ENCODE measurements at places on chromosomes 11 and 22.

GRCh38 chr11:72655896-72656464 lies 18.2 kb downstream of the PDE2A start:
- DNase-seq: no peak

DNA sequence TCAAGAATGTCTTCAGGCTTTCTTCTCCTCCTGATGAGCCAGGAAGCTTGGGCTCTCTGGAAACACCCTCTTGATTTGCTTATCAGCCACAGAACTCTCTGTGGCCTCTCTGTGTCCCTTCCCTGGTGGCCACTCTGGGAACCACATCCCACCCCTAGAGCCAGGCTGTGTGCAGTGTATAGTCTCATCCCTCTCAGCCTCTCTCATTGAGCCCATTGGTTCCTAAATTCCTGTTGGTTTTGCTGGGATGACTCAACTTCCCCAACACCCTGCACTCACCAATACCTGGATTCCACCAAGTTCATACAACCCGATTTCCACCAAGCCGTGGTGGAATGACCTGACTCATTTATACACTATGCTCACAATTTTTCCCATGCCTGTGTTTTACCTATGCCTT lies 5.2 kb downstream of the IRAG1 start:
- no peak for DNase-seq

DNA sequence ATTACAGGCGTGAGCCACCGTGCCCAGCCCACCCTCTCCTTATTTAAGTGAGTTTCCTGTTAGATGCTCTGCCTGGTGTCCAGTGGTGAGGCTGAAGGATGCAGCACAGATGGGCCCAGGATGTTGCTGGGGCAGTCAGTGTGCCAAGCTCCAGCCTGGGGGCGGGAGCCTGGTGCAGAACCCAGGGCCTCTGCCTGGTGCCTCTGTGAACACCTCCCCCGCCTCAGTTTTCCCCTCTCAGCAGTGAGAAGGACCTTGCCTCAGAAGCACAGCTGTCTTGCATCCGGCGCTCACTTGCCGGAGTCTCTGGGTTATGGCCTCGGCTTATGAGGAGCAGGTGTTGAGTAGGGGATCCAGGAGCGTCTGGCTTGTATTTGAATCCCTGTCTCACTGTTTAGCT lies 116.2 kb downstream of the KIAA1671 start:
- DNase-seq: no peak

DNA sequence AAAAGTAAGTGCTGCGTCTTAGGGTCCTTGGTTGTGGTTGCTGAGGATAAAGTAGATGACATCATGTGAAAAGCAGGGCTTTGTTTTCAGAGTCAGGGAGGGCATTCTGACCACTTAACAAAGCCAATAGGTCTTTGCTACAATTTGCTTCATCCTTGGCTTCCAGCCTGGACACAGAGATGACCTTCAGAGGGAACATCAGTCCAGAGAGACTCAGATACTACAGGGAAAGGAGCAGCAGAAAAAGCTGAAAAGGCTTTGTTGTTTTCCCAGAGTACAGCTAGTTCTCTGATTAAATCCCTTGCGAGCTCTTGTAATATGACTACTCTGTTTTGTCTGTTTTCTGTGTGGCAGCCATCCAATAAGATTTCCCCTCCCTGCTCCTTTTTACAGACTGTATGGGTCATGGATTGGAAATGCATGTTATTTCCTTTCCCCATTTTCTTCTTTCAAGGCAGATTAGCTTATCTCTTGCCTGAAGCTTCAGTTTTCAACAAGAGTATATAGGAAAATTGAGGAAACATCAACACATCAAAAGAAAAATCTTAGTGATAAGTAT lies 31.9 kb downstream of the ATG13 start:
- DNase-seq: peak; percentile 97

DNA sequence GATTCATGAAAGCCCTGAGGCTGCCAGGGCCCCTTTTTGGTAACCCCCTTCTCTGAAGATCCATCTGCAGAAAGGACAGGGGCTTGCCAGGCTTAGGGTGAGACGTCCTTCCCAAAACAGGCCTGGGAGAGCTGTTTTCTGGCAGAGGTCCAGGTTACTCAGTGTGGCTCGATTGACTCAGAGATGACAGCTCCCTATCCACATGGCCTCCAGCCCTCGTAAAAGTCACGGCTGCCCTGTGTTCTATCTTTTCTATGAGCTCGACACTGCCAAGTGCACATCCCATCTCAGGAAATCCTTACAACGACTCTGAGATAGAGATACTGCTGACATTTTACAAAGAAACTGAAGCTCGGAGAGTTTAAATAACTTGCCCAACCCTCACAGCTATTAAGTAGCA lies 20.4 kb downstream of the ADAMTS8 start:
- peak; percentile 61 for DNase-seq

GRCh38 chr11:59207988-59208451 lies 4.7 kb downstream of the MPEG1 start:
- DNase-seq: peak; percentile 81

- no peak for DNase-seq
These were observed 5.5 kb downstream of the LRRC74B start for GRCh38 chr22:21051145-21051830.

DNA sequence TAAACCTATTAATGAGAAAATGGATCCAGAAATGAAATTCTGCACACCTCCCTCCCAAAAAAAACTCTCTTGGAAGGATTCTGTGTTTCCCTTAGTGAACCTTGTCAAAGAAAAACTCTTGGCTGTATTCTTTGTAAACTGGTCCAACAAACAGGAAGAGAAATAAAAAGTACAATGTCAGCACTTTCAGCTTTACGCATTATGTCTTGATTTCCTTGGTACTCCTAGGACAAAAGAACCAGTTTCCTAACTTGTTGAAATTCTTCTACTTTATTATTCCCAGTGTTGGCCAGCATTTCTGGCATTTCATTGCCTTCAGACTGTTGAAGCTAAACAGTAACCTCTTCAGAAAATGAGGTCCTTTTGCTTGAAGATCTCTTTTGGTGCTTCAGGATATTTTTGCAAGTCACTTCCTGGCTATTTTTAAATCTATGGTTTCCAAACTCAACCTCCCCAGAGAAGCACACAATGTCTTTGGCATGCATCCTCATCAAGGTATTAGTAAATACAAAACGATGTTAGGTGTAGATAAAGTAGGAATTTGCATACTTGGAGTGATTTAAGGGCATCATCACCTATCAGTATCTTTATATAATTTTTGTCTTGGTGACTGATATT lies 342.7 kb downstream of the AASDHPPT start:
- DNase-seq: no peak

DNA sequence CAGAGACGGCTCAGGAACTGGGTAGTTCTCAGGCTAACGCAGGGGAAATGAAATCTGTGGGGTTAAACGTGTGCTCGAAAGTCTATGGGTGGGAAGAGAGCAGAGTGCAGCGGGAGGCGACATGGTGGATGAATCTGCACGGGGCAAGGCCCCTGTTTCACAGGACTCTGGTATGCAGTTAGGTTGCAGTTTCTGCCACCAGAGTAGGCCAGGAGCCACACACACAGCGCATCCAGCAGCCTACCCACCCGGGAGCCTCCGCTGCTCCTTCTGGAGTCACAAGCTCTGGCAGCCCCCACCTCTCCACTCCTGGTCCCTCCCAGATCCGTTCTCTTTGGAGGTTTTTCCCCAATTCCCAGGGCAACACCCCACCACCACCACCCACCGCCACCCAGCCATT lies 27.0 kb downstream of the SPATA19 start:
- no peak for DNase-seq

DNA sequence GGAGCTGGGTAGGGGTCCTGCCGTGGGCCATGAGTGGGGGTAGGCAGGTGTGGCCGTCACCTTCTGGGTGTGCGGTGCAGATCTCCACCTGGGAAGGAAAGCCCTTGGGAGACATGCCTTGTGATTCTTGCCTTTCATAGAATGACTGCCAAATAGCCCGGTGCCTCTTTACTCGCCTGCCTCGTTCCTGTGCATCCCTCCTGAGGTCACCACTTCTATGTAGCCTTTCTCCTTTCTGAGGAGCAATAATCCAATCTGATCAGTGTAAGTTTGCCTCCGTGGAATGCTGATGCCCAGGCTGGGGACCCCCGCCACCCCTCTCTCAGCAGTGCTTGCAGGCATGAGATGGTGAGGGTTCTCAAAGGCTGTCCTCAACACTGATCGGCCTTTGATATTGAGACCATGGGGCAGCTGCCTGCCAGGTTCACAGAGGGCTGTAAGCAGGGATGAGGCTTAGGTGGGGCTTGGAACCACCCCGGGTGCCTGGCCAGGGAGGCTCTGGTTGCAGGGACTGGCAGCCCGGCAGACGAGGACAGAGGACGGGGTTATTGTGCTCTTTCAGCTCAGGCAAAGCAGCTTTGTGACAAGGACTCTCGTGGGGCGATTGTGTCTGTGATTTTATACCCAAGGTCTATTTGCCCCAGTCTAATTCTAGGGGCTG lies 86.1 kb upstream of the WNT7B start:
- DNase-seq: no peak

DNA sequence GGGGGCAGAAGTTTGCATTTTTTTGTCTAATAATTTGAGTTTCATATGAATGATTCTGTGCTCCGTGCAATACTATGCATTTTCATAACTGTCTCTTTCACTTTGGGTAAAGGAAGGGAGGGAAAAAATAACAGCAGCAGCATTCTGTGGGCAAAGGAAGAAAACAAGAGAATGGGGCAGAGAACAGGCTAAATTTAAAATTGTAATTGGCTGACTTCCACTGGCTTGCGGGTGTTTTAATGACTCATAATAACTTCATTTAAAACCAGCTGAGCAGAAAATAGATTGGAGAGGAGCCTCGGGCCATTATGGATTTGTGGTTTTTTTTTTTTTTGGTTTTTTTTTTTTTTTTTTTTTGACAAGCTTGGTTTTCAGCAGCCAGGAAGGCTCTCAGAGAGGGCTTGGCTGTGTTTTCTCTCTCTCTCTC lies 107.4 kb downstream of the ZBTB16 start:
- peak; percentile 96 for DNase-seq

- DNase-seq: no peak
These were observed 56.3 kb downstream of the KREMEN1 start for GRCh38 chr22:29128891-29129807.

DNA sequence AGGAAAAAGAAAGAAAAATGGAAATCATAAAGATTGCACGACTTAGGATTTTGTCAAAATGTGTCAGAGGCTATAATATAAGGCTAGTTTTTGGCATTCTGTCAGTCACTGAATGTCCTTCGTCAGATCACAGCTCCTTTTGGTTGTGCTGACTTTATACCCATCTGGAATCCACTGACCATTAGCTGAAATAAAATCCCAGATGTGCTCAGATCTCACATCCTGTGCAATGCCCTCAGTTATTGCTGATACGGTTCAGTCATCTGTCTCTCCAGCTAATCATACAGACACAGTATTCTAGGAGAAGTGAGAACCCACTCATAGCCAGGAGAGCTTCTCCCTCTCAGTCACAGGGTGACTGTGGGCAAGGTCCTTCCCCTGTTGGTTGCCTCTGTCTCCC lies 11.5 kb downstream of the CD44 start:
- DNase-seq: no peak

- DNase-seq: no peak
These were observed 37.6 kb upstream of the CRYBB3 start for GRCh38 chr22:25161916-25162530.

DNA sequence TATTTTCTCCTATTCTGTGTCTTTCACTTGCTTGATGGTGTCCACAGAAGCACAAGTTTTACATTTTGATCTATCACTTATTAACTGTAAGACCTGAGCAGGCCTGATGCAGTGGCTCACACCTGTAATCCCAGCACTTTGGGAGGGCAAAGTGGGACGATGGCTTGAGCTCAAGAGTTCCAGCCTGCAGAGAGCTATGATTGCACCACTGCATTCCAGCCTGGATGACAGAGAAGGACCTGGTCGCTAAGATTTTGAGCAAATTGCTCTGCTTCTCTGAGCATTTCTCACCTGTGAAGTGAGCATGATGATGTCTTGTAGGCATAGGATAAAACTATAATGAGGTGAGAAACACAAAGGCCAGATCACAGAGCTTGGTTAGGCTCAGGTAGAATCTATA lies 6.7 kb downstream of the CCDC87 start:
- DNase-seq: no peak

- DNase-seq: no peak
These were observed 314.3 kb downstream of the TTC28 start for GRCh38 chr22:28365371-28365770.

DNA sequence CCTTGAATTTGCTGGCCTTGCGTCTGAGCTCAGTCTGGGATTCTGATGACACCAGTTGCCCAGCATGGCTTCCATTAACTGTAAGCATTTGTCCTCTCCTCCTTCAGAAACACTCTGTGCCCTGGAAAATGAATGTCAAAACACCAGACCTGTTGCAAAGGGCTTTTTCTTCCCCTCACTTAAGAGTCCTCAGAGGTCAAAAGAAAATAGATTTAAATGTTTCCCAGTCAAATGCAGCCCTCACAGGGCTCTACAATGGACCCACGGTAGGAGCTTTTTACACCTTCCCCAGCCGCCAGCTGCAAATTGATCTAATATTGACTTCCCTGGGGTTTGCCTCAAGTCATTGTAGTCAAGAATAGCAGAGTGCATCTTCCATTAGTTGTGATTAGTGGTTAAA lies 332.2 kb downstream of the INSC start:
- no peak for DNase-seq

- no peak for DNase-seq
These were observed 29.5 kb downstream of the C2CD3 start for GRCh38 chr11:74141241-74141695.

- DNase-seq: no peak
These were observed 90.1 kb downstream of the STK33 start for GRCh38 chr11:8503910-8504364.

DNA sequence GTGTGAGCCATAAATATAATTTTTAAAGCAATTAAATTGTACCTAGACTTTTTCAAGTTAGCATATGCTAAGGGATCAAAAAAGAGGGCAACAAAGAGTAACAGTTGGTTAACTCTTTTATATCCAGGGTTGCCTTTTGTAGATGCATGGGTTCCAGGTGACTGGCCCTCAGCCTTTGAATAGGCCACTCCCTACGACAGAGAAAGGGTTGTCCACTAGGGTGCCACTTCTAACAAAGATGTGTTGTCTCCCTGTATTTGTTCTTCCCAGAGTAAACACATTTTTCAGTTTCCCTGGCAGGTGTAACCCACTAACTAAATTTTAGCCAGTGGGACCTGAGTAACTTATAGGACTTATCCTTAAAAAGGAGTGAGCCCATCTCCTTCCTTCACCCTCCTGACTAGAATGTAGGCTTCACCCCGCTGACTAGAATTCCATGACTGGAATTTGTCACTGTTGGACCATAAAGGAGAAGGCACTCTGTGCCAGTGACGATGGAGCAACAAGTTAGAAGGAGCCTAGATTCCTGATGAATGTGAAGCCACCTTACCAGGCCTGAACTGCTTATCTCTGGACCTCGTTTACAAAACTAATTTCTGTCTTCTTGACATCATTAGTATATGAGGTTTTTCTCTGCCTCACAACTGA lies 16.6 kb downstream of the TUG1 start:
- DNase-seq: no peak

- no peak for DNase-seq
These were observed 634.3 kb downstream of the BRD1 start for GRCh38 chr22:49193348-49193747.

Data from adipocyte (in vitro differentiated cells).